Sigmoid colon (tissue), 7 donors: ENCODE measurements at places on chromosomes 4 and X.

DNA sequence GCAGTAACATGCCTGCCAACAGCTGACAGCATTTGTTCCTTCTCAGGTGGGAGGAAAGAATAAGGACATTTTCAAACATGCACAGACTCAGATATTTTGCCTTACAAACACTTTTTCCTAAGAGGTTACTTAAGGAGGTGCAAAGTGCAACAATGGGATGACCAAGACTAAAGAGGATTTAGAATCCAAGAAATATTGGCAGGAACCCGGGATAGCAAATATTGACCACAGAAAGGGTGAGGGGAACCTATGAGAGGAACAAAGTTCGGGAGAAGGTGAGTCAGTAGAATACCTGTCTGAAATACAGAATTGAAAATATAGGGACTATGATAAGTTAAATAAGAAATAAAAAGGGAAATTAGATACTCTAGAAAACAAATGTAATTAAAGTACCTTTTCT is 321.9 kb upstream of the EMCN start:
- DNase-seq, result no peak

DNA sequence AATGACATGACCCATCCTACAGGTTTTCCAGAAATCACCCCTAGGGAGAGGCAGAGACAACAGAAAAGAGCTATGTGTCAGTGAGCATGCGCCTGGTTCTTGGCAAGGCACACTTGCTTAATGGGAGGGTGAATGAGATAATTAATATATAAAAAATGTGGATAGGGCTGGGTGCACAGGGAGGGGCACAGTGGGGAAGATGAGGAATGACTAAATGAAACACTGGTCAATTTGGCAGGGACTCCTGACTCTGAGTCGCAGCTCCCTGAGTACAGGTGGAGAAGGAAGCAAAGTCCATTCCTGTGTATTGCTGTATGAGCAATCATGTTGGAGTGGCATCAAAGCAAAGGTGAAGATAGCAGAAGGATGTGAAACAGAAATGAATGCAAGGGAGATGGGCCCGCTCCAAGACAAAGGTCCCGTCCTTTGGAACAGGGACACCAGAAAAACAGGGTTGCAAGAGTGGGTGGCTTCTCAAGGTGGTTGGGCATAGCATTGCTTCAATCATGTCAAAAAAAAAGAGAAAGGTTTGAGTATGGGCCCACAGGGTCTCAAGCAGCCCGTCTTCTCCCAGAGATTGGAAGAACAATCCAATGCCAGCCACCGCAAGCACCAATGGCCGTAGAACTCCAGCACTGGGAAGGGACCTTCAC is 278.4 kb upstream of the AGTR2 start:
- DNase-seq, result no peak

- no peak for DNase-seq
These were observed 12.9 kb downstream of the TXK start for GRCh38 chr4:48121180-48121579.

DNA sequence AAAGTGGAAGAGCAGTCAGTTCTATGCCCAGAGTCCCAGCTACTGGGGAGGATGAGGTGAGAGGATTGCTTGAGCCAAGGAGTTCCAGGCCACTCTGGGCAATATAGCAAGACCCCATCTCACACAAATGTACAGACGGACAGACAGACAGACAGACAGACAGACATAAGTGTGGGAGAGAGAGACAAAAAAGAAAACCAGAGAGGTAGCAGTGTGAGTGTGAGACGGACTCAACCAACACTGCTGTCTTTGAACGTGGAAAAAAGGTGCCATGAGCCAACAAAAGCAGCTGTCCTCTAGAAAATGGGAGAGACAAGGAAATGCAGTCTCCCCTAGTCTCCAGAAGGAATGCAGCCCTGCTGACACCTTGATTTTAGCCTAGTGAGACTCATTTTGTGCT is 18.2 kb upstream of the RPL34 start:
- DNase-seq, result no peak

GRCh38 chr4:13543839-13544605 is at the start of gene NKX3-2:
Gene NKX3-2 (minus strand): TSS chr4:13544508. CDS start chr4:13544414, 94 bp downstream.
- peak; percentile 78 for DNase-seq

DNA sequence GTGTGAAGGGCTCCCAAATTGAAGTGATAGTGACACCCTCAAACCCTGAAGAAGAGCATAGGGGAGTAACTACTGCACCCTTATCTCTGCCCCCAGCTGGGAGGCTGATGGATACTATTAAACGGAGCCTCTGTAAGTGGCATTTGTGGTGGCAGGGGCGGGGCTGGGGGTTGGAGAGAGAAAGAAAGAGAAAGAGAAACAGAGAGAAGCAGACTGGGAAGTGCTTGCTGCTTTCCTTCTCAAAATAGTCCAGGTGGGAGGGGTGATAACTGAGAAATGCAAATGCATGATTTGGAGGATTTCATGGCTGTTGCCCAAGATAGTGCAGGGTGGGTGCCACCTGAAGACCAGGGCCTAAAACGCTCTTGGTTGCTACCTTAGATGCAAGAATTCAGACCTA is 253.5 kb upstream of the GATB start:
- DNase-seq, result no peak

DNA sequence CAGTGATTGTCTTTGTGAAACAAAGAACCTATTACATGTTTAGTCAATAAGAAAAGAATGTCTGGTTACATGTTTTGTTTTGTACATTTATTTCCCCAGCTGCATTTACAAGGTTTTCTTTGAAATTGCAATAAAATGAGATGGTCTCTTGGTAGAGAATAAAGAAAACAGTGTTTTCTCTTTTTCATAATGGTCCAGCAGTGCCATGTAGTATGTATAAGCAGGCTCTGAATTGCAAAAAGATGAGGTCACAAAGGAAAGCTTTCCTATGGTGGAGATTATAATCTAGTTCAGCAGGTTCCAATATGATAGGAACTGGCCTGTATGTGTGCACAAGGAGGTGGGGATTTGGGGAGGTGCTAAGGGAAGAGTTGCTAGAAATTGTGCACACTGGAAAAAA is 1417.3 kb downstream of the STIM2 start:
- no peak for DNase-seq

DNA sequence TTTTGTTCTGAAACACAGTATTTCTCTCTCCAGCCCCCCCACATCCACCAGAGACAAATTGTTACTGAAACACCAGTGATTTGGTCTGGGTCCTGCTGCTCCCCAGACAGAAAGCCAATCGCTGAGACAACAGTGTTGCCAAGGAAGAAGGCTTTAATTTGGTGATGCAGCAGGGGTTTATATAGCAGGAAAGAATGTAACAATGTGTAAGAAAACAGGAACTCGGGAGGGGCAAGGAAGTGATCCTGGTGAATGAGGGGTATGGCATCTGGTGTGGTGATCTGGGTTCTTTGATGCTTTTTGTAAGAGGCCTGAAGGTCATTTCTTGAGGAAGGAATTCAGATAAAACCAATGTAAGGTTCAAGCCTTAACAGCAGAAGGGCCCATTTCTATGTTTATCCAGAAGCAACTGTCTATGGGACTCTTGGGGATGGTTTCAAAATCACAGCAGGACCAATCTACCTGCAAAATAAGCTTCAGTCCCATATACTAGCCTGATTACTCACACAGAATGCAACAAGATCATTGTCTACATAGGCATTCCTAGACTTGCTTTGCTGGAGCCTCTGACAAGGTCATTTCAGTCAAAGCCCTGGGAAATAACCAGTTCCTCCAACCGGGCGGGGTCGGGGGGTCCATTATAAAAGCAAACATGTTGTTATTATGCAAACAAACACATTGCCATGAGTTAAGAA is 445.2 kb upstream of the ZFP42 start:
- DNase-seq, result no peak

DNA sequence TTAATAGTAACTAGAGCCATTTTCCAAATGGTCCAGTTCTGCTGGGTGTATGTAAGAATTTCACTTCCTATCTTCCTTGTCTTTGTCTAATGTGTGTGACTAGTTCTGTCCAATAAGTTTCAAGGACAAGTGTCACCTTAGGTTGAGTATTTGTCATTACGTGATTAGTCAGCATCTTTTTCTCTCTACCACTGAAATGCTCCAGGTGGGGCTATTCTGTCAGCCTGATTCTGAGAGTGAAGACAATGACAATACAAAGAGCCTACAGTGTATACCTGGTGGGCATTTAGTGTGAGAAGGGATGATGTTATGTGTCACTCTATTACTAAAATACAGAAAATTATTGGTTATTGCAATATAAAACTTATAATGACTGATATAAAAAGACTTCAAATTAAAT is 876.3 kb downstream of the C4orf33 start:
- DNase-seq, result no peak

- DNase-seq, result no peak
These were observed 114.1 kb upstream of the PPARGC1A start for GRCh38 chr4:24003926-24004325.
